Effector memory CD4-positive, alpha-beta T cell (primary cell): ENCODE measurements at places on chromosomes 13 and 19.

GRCh38 chr13:76973920-76974617 is 17.8 kb upstream of the CLN5 start:
- no peak overlapping the region for H3K27ac ChIP-seq
- no peaks in the 10 kb centered on the region for H3K27me3 ChIP-seq
- no peaks in the 10 kb centered on the region for H3K36me3 ChIP-seq
- no peak for DNase-seq

GRCh38 chr13:97318532-97318931 is 96.4 kb downstream of the MBNL2 start:
- no peaks in the 10 kb centered on the region for H3K4me1 ChIP-seq
- H3K36me3 ChIP-seq = no peaks in the 10 kb centered on the region
- H3K27ac ChIP-seq = no peak overlapping the region
- DNase-seq = no peak

DNA sequence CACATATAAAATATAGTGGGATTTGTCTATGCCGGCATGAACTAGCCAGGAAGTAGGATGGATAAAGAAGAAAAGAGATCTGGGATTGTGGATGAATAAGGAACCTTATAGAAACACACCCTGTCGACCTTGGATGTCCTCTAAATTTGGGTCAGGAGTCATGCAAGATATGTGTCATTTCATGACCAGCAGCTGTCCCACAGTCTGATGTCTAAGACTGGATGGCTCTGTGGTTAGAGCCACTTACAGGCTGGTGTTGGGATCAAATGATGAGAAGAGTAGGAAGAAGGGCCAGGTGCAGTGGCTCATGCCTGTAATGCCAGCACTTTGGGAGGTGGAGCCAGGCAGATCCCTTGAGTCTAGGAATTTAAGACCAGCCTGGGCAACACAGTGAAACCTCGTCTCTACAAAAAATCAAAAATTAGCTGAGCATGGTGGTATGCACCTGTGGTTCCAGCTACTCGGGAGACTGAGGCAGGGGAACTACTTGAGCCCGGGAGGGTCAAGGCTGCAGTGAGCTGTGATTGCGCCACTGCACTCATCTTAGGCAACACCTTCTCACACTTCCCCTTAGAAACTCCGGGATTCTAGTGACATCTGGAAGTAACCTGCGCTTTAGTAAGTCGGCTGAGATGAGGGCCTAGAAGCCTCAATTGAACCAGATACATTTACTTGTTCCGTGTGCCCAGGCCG is 30.8 kb downstream of the TMED1 start:
- DNase-seq = no peak
- no peaks in the 10 kb centered on the region for H3K27me3 ChIP-seq
- H3K4me1 ChIP-seq = peaks cover 12% of the 10 kb centered on the region
- no peak overlapping the region for H3K27ac ChIP-seq
- peaks cover 45% of the 10 kb centered on the region for H3K36me3 ChIP-seq
- no peak overlapping the region for H3K4me3 ChIP-seq

DNA sequence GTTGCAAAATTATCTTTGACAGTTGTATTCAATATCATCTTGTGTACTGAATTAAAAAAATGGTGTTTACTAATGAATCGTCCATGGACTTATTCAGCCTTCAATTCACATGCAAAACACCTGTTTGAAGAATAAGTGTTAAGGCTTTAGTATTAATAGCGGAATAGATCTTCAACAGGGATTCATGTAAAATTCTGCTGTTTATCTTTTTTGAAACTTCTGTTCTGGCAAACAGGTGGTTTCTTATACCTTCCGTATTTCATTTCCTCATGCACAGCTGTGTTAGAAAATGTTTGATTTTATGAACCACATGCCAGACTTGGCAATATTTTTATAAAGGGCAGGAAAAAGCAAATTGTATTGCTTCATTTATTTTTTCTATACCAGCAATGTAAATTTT is 255.7 kb downstream of the DACH1 start:
- H3K27me3 ChIP-seq = no peaks in the 10 kb centered on the region
- no peak overlapping the region for H3K4me3 ChIP-seq
- no peaks in the 10 kb centered on the region for H3K36me3 ChIP-seq

- no peaks in the 10 kb centered on the region for H3K27me3 ChIP-seq
- H3K36me3 ChIP-seq = no peaks in the 10 kb centered on the region
- H3K27ac ChIP-seq = no peak overlapping the region
- H3K4me3 ChIP-seq = no peak overlapping the region
These were observed 957.1 kb downstream of the PCDH9 start for GRCh38 chr13:66273011-66273410.

DNA sequence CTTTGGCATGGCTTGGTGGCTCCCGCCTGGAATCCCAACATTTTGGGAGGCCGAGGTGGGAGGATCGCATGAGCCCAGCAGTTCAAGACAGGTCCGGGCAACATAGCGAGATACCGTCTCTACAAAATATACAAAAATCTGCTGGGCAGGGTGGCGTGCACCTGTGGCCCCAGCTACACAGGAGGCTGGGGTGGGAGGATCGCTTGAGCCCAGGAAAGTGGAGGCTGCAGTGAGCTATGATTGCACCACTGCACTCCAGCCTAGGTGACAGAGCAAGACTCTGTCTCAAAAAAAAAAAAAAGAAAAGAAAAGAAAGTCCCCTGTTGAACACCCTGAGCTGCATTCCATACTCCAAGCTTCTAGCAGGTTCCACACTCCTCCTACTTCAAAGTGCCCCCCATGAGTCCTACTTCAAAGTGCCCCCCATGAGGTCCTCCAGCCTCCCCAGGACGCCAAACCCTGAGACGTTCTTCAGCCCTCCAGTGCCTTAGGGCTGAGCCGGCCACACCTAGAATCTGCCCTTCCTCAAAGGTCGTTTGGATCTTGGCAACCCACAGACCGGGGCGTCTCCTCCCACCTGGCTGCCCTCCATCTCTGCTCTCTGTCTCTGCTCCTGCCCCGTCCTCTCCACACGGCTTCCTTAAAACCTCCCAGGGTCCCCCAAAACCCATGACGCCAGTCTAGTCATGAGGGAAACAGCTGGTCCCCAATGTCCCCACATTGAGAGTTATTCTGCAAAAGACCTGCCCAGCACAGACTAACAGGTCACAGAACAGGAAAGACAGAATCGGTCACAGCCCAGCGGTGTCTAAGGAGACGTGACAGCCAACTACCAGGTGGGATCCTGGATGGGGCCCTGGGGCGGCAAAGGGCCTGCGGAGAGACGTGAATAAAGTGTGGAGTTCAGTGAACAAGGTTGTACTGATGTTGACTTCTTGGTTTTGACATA is 4.8 kb downstream of the TJP3 start:
- DNase-seq = no peak
- H3K27ac ChIP-seq = no peak overlapping the region
- H3K4me3 ChIP-seq = no peak overlapping the region
- H3K4me1 ChIP-seq = no peaks in the 10 kb centered on the region
- no peaks in the 10 kb centered on the region for H3K27me3 ChIP-seq

DNA sequence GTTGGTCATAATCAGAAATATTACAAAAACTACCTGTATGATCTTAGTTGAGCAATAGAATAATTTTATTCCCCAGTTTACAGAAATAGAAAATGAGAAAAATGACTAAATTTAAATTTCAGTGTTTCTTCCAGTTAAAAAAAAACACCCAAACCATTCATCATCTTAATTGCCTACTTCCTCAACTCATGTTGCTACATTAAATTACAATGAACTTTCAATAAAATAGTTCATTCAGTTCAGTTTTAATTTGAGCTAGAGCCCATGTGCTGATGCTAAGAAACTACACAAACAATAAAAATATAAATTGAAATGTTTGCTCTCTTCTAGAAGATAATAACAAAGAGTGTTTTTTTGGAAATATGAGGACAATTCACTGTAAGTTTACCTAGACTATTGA is 820.4 kb downstream of the SLITRK6 start:
- H3K4me3 ChIP-seq = no peak overlapping the region
- H3K4me1 ChIP-seq = no peaks in the 10 kb centered on the region
- DNase-seq = no peak
- no peak overlapping the region for H3K27ac ChIP-seq

DNA sequence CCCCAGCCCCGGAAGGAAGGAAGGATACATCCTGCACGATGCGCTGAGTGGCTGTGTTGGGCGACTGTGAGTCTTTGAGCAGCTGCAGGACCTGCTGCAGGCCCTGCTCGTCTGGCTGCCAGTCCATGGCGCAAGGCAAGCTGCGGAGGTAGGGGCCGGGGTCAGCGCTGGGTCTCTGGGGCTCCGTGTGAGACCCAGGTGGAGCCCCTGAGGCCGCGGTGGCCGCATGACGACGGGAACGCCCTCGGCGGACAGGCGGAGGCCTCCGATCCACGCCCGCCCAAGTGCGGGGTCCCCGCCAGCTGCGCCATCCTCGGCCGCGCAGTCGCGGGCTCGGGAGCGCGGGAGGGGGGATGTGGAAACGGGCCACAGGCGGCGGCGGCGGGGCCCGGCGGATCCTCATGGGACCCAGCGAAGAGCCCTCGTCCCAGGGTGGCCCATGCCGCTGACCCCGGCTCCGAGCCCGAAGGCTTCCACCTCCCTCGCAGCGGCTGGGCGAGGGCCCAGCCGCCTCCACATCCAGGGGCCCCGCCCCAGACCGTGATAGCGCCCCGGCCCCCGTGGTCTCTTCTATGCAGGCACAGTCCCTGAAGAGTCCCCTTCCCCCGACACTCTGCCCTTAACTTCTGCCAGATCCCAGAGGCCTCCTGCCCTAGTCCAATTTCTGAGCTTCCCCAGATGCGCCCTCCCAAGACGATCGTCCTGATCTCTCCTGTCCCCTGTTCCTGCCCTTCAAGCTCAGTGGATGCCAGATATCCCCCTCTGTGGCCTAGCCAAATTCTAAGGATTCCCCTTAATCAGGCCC is 2.7 kb downstream of the TNPO2 start:
- no peaks in the 10 kb centered on the region for H3K27me3 ChIP-seq
- no peak for DNase-seq

- no peak for DNase-seq
- H3K4me3 ChIP-seq = no peak overlapping the region
- H3K27me3 ChIP-seq = no peaks in the 10 kb centered on the region
These were observed 21.0 kb upstream of the LRCH1 start for GRCh38 chr13:46531953-46532352.
